ENCODE measurements at places on chromosomes 4 and X.

- peak; percentile 41 for DNase-seq
Observed at GRCh38 chrX:129726307-129727111, 12.3 kb upstream of the XPNPEP2 start.

- no peak for DNase-seq
Observed at GRCh38 chr4:35760807-35761206, 483.5 kb downstream of the ARAP2 start.

DNA sequence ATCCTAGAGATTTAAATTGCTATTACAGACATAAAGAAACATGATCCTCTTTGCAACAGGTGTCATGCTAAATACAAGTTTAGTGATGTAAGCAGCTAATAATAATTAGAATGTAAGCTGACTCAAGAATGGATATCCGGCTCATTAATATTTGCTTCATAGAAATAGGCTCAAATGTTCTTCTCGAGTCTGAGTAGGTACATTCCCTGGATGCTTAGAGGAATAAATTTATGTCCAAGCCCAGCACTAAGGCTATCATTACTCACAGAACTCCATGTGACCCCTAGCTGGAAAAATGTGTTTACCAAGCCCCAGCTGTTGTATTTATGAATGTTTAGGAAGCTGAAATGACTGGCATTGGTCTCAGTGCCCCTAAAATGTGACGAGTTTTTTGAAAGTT, 87.6 kb upstream of the TSPAN7 start:
- DNase-seq: no peak

- peak; percentile 3 for DNase-seq
Observed at GRCh38 chr4:108512615-108513505, 107.5 kb upstream of the RPL34 start.

GRCh38 chr4:26145212-26145611, 175.6 kb upstream of the RBPJ start:
- no peak for DNase-seq

DNA sequence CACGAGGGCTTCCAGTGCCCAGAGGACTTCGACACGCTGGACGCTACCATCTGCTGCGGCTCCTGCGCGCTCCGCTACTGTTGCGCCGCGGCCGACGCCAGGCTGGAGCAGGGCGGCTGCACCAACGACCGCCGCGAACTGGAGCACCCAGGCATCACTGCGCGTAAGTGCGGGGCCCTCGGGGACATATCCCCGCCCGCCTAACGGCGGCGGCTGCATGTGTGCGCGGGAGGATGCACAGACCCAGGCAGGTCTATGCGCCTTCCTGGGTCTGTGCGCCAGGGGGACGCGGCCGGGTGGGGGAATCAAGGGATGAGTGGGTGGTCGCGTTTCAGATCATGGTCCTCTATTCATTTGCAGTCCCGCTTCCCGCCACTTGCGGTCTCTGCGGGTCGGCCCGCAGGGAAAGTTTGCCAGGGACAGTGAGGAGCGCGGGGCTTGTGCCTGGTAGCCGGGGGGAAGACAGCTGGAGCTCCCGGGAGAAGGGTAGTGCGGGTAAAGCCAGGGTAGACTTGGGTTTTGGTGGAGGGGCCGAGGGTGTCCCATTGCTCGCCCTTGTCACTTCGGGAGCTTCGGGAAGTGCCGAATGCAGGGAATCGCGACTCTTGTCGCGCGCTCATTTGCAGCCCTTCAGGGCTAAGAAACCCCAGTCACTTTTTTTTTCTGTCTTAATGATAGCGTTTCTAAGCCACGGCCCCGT, 1.0 kb downstream of the SHISA3 start:
- peak; percentile 29 for DNase-seq

- DNase-seq: no peak
Observed at GRCh38 chr4:118344801-118345200, 8.0 kb downstream of the PRSS12 start.

DNA sequence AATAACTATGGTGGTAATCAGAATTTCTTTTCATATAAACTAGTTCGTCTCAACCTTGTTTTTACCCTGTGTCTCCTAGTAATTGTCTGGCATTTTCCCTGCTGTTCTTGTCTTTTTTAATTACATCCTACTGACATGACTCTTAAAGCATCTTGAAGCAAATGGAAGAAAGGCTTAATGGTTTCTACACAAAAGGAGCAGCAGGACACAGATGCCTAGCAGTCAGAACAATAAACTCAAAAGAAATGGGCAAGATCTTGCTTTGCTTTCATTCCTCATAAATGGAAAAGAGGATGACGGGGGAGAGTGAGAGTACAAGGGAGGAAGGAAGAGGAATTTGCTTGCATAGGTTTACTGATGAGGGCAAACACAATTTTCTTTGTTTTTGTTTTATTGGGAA, 293.2 kb upstream of the EMCN start:
- no peak for DNase-seq

DNA sequence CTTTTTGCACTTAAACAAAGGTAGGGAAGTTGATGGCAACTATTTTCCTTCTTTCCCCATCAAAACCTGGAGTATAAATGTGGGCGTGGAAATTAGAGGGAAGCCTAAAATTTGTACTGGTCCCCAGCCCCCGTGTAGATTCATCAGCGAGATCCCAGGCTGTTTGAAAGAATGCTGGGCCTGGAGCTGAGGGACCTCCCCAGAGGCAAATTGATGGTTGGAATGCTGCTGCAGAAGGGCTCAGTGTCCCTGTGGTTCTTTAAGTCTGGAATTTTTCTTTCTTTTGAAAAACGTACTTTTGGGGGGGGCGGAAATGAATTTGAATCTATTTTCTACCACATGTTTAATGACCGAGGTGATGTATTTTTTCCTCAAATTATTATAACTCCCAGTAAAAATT, 197.2 kb downstream of the CBR4 start:
- no peak for DNase-seq

GRCh38 chr4:122716825-122717448, 15.6 kb upstream of the BBS12 start:
- DNase-seq: peak; percentile 60

GRCh38 chrX:8907688-8908087, 106.5 kb upstream of the FAM9A start:
- no peak for DNase-seq

GRCh38 chr4:184395971-184396391, 78.4 kb downstream of the IRF2 start:
- no peak for DNase-seq

DNA sequence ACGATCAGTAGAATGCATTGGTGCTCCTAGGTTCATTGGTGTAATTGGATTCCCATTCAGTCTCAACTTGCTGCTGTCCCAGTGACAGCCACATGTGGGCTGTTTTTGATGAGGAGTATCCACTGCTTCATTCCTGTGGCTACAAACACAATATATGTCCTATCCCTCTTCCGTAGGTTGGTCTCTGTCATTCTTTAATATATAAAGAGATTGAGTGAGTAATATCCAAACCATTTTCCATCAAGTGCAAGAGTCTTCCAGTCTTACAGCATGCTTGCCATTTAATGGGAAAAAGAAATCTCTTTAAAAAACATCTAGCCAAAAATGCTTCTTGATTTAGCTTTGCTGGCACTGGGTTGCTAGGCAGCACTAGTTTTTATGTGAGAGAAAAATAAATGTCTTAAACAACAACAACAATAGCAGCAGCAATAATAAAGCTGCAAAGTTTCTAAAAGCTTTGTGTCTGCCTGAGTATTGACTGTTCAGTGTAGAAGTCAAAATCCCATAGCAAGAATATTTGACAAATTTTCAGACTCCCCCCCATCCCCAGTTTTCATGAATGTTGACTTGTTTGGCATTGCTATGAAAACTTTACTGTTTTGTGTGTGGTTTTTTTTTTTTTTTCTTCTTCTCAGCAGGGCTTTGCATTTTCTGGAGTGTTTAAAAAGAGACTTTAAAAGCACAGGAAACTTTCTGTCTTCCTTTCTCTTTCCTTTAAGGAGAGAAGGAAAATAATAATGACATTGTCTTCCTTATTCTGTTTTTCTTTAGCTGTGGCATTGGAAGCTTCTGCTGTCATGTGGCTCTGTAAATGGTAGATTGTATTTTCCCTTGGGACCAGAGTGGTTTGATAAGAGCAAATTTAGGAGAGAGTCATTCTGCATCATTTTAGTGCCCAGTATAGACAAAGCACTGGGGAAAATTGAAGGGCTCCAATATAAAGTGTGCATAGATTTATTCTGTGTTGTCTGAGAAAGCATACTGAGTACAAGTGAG, 244.3 kb downstream of the ARHGAP10 start:
- no peak for DNase-seq

DNA sequence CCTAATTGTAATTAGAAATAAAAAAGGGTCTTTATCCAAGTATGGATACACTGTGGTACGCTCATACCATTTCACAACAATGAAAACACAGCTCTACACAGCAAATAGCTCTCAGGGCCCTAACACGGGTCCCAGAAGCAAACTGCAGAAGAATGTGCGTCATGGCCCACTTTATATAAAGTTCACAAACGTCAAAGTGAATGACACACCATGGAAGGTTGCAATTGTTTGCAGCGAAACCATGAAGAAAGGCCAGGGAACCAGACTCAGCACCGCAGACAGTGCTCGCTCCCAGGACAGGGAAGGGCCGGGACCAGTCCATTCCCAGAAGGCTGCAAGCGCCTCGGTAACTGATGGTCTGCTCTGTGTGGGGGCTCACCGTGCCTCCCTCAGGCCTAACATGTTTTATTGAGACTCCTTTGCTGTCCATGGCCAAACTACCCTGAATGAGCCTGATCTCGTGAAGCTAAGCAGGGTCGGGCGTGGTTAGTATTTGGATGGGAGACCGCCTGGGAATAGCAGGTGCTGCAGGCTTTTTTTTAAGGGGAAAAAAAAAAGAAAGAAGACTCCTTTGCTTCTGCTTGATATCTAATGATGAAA, 47.8 kb downstream of the ACOX3 start:
- peak; percentile 47 for DNase-seq

GRCh38 chr4:162837241-162837640, 329.4 kb downstream of the NAF1 start:
- DNase-seq: no peak

DNA sequence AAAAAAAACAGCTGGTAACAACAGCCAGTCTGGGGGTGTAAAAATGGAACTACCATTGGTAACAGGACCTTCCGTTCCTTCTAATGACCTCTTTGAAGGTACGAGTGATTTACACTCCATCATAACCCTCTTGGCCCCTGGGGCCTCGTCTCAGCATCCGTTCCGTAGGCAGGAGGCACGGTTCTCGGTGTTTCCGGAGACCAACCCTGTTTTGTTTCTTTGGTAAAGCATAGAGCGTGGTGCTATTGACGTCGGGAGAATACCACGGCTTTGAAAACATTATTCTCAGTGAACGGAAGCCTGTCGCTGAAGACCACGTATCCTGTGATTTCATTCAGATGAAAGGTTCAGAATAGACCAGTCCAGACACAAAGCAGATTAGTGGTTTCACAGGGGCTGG, 198.9 kb downstream of the ASMT start:
- DNase-seq: no peak

- no peak for DNase-seq
Observed at GRCh38 chr4:108450236-108450898, 170.0 kb upstream of the RPL34 start.

DNA sequence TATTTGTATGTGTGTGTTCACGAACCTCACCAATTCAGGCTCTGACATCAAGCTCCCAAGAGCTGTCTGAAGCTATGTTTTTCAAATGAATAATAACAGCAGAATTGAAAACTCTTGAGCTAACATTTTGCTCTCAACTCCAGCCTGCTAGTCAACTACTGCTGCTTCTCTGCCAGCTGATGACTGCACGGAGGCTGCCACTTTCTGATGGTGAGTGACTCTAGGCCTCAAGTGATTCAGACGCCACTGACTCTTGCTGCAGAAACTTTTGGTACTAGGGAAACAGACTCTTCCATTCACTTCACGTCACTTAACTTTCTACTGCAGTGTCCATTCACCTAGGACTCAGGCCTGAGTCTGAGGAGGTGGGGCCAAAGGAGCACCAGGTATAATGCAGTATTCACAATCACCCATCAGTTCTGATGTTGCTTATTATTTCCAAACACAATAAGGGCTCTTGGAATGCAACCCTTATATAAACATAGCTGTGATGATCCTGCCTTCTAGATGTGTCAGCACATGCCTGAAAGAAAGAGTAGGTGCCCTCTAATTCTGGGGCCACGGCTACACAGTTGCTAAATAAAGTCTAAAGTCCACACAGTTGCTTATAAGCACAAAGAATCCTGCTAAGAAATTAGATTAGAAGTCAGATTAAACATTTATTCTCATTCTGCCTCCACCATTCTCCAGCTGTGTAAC, 16.0 kb downstream of the PRDM8 start:
- no peak for DNase-seq
